ENCODE measurements at places on chromosomes 2 and 18.
A peak's percentile ranks its signal among the peaks of the same experiment; 100 is the strongest.

- no peak for DNase-seq
Observed at GRCh38 chr2:69138793-69139459, 125.9 kb downstream of the ANTXR1 start.

- no peak for DNase-seq
Observed at GRCh38 chr2:18154812-18155211, 276.3 kb downstream of the KCNS3 start.

- DNase-seq = no peak
Observed at GRCh38 chr2:797556-797955, 120.3 kb upstream of the TMEM18 start.

GRCh38 chr2:45237850-45238542 is 228.7 kb upstream of the SIX2 start:
- DNase-seq = no peak

DNA sequence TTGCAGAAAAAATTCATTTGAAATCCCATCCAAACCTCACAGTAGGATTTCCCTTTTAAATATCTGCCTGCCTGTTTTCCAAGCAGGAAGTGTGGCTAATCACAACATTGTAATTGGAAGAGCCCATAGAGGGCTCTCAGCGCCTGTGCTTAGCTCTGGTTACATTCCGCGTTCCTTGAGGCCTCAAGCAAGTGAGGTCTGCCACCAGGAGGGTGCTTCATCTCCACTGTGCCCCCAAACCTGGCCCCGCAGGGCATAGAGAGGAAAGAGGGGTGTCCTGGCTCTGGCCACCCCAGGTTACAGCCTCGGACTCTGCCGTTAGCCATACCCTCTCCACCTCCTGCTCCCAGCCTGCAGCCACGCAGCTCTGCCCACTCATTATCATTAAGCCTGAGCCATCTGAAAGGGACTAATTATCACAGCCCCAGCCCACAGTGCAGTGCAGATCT is 214.8 kb downstream of the SP3 start:
- DNase-seq = peak; percentile 29

GRCh38 chr2:74953796-74954499 is 4.5 kb upstream of the POLE4 start:
- no peak for DNase-seq

- DNase-seq = peak; percentile 53
Observed at GRCh38 chr2:64943387-64944150, 45.6 kb upstream of the SLC1A4 start.

DNA sequence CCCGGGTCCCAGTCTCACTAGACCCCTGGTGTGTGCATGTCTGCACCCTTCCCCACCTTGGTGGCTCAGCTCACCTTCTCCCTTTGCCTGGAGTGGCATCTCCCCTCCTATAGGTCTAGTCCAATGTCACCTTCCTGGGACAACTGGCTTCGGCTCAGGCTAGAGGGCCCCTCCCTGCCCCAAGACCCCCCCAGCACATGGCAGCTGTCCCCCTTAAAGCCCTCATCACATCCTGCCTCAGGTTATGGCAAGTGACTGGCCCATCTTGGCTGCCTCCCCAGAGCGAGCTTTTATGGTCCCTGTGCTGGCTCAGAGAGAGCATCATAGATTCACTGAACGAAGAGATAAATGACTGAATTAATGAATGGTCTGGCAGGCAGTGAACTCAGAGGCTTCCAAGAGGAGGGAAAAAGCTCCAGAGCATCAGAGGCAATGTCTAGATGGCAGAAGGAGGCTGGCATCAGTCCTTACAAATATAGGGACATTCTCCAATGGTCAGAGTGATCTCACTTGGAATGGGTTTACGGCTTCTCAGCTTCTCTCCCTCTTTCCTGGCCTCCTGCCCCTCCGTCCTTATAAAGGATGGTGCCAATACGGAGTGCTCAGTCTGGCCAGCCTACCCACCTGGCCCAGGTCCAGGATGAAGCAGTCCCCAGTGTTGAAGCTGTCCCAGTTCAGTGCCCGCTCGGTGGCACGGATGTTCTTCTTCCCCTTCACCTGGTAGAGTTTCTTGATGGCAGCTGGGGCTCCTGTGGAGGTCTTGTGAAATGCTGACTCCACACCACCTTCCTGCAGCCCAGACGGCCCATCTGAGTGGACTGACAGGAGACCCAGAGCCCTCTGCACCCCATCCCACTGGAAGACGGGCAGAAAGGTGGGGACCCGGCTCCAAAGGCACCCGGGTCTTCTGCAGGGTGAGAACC is 9.4 kb downstream of the CAPG start:
- no peak for DNase-seq

- no peak for DNase-seq
Observed at GRCh38 chr2:241906826-241907570, 37.5 kb downstream of the RTP5 start.

DNA sequence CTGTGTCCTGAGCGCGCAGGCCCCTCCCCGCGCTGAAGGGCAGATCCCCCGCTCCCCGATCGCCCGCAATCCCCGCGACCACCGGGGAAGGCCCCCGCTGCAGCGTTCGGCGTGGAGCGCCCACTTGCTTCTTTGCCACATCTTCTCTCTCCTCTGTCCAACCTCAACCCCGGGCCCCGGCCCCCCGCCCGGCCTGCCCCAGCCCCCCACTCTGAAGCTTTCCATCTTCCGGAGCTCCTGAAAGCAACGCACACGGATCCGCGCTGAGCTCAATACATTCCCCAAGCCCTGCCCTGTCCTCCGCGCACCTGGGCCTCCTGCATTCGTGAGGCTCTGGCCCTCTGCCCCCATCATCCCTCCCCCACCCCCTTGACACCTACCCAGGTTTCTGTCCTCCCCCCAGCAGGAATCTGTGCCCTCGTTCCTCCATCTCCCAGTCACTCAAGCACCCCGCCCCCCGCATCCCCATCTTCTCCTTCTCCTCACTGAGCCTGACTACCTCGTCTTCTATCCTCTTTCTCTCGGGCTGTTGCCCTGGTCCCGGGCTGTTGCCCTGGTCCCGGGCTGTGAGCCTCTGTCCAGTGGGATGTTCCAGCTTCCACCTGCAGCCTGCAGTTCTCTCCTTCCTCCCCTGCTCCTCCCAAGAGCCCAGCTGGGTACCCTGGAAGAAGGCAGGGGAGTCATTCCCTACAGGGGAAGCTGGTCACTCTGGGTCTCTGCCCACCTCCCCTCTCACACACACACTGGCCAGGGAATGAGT is 7.8 kb downstream of the SPEG start:
- DNase-seq = no peak

GRCh38 chr2:54360055-54360792 is 95.9 kb upstream of the SPTBN1 start:
- DNase-seq = peak; percentile 79

DNA sequence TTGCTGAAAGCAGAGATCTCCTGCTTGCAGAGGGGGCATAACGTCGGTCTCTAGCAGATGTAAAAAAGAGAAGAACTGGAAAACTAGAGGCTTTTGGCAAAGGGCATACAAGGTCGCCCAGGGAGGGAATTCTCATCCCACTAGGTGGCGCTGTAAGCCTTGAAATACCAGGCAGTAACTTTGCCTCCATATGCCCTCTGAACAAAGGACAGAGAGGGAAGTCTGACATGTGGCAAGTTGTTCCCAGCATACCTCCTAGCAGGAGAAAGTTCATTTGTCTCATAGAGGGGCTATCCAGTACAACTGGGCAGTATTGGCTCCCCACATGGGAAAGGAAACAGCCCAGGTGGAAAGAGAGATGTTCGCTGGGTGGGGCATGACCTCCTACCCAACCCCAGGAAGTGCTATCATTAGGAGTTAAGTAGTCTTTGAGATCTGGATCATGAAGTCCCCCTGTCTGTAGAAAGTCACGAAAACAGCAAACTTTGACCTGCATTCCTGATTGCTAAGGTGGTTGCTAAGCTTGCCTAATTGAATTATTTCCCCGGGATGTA is 39.9 kb downstream of the STK17B start:
- peak; percentile 60 for DNase-seq

- no peak for DNase-seq
Observed at GRCh38 chr2:45134726-45135125, 125.5 kb upstream of the SIX2 start.
